ENCODE measurements at places on chromosomes 7 and 10. TPM values are rescaled to one million over a fixed set of nuclear protein-coding genes. Genes with fewer than 3 reads are reported as not detected.

The NKX2-3 gene
- total RNA-seq, result not detected

GRCh38 chr7:100575206-100575631 is 1.5 kb upstream of the SAP25 start:
- DNase-seq, result no peak

GRCh38 chr10:11522821-11523245 is 88.6 kb downstream of the USP6NL start:
- no peak for DNase-seq

The PPP1R17 gene
- not detected for total RNA-seq

The CLDN12 gene
- total RNA-seq, result 28.5 TPM

The HNRNPF gene
- total RNA-seq, result 307 TPM

GRCh38 chr7:50265968-50266634 is 38.4 kb upstream of the IKZF1 start:
- no peak for DNase-seq

The NUTM2B gene
- total RNA-seq, result 0.26 TPM

DNA sequence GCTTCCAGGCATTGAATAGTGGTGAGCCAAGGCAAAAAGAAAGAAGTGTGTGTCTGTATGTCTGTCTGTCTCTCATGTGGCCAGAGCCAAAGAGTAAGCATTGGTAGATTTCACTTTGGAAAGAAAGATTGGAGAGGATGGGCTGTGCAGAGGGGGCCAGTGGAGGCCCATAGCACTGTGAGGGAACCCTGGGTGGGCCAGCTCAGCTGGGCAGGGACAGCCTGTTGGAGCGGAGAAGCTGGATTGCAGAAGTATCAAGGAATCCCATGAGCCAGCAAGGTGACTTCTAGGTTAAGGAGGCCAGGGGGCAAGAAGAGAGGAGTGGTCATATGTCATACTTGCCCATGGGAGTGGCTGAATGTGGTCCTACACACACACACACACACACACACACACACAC is 1.5 kb upstream of the GRID1 start:
- no peak for DNase-seq

GRCh38 chr10:75108684-75109458 is 2.6 kb upstream of the SAMD8 start:
- DNase-seq, result no peak

GRCh38 chr7:112946350-112946749 is 140.3 kb downstream of the GPR85 start:
- DNase-seq, result no peak

- no peak for DNase-seq
Measured at GRCh38 chr10:20874261-20874660, 22.9 kb downstream of the NEBL start.

GRCh38 chr10:31586723-31587638 is 268.0 kb downstream of the ZEB1 start:
- no peak for DNase-seq

- no peak for DNase-seq
Measured at GRCh38 chr7:10412422-10413019, 561.2 kb upstream of the PHF14 start.

DNA sequence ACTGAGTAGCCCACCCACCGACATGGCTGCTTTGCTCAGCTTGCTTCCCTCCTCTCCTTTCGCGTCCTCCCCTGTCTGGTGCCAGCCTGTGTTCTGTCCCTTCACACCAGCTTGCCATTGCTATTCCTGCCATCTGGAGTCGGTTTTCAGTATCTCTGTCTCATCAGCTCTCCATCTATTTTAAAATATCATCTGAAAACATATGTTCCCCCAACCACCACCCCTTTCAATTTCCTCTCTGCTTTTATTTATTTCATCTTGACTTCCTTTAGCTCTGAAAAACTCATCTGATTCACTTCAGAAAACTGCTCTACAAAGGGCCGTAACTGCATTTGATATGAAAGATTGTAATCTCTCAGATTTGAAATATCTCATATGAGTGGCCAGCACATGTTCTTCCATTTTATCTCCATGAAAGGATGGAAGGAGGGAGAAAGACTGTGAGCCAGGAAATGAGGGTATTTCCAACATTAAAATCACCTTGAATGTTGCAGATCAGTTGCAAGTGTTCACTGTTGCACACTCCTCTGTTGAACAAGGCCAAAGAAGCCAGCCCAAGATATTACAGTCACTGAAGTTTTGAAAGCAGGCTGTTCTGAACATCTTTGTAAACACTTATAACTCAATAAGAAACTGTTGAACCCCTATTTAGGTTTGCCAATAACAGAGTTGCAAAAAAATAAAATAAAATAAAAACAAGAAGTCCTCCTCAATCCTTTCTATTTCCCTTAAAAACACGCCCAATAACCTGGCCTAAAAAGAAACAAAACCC is 202.4 kb upstream of the NEBL start:
- DNase-seq, result no peak

- no peak for DNase-seq
Measured at GRCh38 chr10:6513476-6513875, 66.6 kb downstream of the PRKCQ start.

DNA sequence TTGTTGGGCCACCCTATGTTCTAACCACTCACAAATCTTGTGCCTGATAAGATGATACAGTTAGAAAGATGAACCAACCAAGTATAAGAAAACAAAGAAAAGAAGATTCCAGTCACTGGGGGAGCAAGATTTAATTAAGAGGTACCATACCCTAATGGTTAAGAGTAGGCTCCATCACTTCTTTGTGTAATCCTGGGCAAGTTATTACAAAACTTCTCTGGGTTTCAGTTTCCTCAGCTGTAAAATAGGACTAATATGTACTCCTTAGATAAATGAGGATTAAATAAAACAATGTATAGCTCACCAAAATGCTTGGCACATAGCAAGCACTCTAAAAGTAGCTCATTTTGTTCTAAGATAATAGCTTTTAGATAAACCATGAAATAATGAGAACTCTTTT is 58.5 kb downstream of the ATAD1 start:
- no peak for DNase-seq

GRCh38 chr7:4138866-4139265 is 543.2 kb upstream of the FOXK1 start:
- no peak for DNase-seq

The CAMK1D gene
- total RNA-seq, result 25.4 TPM

GRCh38 chr7:44697136-44698045 is 51.3 kb upstream of the ZMIZ2 start:
- no peak for DNase-seq

GRCh38 chr7:114819616-114820362 is 102.1 kb upstream of the MDFIC start:
- DNase-seq, result no peak

- DNase-seq, result no peak
Measured at GRCh38 chr10:129020651-129021330, 446.2 kb upstream of the MGMT start.

The SAP25 gene
- total RNA-seq, result 2.8 TPM

- no peak for DNase-seq
Measured at GRCh38 chr10:27636816-27637215, 108.8 kb downstream of the MKX start.

The SCIN gene
- 20.2 TPM for total RNA-seq

The SUGCT gene
- total RNA-seq, result 3.1 TPM

The PON1 gene
- not detected for total RNA-seq

- no peak for DNase-seq
Measured at GRCh38 chr7:155893664-155894063, 81.4 kb upstream of the SHH start.

The EVX1 gene
- 5.6 TPM for total RNA-seq

The AGR3 gene
- 8.7 TPM for total RNA-seq

The AZGP1 gene
- 6.2 TPM for total RNA-seq

DNA sequence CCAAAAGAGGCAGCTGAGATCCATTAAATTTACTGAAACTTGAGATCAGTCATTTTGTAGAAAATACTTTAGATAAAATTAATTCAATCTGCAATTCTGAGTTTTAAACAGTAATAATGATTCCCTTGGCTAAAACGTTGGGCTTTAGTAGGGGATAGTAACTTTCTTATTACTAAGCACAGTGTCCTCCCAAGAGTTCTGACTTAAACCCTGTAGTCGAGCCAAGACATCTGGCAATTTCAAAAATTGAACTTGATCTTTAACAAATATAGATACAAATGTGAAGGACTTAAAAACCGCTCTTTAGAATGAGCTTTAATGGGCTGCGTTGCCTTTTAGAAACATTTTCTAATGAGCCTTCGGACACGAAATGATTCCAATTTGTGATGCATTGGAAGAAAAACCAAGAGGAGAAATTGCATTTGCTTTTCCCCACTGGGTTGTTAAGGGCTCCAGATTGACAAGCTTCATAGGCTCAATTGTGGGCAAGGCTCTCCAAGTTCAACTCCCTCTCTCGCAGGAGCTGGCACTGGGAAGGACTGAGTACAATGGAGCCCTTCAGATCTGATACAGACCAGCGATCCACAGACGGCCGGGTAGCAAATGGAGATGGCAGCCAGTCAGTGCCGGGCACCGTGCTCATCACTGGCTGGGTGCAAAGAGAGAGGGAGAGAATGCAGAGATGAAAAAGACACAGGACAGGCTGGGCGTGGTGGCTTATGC is 921.3 kb upstream of the AUTS2 start:
- no peak for DNase-seq

The RTKN2 gene
- total RNA-seq, result 0.78 TPM

The INHBA gene
- total RNA-seq, result 2.9 TPM

GRCh38 chr7:16436306-16436705 is 15.0 kb upstream of the CRPPA start:
- no peak for DNase-seq

The KCNH2 gene
- 17.7 TPM for total RNA-seq

GRCh38 chr10:88392222-88392621 is 190.9 kb downstream of the RNLS start:
- DNase-seq, result no peak

DNA sequence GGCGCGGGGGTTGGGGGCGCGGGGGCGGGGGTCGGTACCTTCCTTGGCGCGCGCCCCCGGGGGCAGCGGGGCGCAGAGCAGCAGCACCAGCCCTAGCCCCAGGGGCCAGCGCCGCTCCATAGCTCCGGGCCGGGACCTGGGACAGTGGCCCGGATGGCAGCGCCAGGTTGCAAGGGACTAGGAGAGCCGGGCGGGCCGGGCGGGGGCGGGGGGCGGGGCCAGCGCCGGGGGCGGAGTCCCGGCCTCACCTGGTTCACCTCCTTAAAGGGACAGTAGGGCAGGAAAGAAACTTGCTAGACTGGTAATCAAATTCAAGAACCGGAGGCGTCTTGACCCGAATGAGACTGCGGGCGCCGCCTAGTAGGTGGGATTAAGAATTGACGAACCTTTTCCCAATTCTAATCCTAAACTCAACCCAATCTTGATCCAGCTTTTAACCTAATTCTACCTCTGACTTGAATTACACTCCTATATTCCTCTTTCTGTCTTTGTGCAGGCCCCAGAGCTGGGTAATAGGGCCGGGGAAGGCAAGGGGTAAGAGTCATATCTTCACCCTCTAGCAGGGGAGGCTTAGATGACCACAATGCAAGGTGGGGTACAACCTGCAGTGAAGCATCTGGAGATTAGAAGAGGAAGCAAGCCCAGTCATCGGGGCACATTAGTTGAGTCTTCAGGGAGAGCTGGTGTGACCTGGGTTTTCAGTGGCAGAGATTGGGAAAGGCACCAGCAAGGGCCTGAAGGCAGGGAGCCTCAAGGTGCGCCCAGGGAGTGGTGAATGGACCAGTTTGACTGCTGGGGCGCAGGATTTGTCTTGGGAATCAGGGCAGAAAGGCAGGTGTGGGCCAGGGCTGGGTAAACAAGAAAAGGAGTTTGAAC is at the start of gene EPHA1:
TSS of gene EPHA1 (minus strand) at position 171 of the 876 bp plus-strand sequence. CDS start at position 120, 51 bp downstream.
- DNase-seq, result no peak

The ANKRD22 gene
- 14.7 TPM for total RNA-seq

The PTPN20 gene
- total RNA-seq, result 2.5 TPM

GRCh38 chr10:32970910-32971309 is 12.9 kb upstream of the ITGB1 start:
- no peak for DNase-seq

GRCh38 chr10:29243750-29244149 is 45.1 kb upstream of the LYZL1 start:
- no peak for DNase-seq

- DNase-seq, result no peak
Measured at GRCh38 chr7:116095396-116095795, 64.8 kb upstream of the TFEC start.

DNA sequence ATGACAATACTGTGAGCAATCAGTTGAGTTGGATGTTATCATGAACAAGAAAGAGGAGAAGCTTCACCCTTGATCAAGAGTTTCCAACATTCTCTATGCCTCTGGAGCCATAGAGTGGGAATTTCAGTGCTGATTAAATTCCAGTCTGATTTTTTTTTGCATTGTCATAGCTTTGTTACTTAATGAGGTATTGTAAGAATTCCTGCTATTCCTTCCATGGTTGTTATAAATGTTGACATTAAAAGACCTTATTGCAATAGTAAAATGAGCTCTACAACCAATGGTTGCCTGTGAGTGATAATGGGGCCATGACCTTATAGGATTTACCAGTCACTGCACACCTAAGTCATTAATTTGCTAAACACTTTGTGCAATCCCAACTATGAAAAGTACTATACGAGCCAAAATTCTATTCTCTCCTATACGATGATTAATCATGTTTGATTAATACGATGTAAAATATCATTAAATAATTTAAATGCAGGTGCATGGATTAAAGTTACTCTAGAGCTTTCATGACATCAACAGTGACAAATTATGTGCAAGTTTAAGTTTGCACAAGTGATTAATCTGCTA is 353.2 kb upstream of the KLF6 start:
- DNase-seq, result no peak

Data from ureter (tissue), 1 donor.